ENCODE measurements at places on chromosomes 1 and 21.

DNA sequence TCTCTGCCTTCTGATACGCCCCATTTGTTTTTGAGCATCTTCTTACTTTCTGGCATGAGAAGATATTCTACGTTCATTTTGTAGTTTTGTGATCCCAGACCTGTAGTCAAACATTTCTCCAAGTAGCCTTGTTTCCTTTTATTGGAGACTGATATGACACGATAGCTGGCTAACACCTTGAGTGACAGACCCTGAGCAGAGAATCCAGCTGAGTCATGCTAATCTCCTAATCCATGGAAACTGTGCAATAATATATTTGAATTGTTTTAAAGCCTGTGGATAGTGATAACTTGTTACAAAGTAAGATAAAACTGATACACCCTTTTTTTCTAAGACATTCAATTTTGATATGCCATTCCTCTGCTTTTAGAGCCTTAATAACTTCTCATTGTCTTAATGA lies 1.2 kb upstream of the IFI44L start:
- DNase-seq, result no peak

DNA sequence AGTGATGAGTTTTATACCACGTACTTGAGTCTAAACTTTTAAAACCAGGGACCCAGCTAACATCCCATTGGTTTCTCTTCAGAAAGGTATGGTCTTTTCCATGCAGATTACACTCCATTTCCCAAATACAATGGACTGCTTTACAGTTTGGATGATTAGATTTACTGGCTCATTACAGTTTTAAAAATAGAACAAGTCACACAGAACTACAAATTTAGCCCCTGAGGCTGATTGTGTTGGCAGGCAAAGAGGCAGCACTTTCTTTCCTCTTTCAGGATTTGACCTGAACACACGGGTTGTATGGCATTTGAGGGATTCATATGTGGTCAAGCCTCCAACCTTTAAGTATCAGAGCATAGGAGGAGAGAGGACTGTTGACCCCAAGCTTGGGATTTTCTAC lies 21.8 kb upstream of the VTCN1 start:
- DNase-seq, result no peak

DNA sequence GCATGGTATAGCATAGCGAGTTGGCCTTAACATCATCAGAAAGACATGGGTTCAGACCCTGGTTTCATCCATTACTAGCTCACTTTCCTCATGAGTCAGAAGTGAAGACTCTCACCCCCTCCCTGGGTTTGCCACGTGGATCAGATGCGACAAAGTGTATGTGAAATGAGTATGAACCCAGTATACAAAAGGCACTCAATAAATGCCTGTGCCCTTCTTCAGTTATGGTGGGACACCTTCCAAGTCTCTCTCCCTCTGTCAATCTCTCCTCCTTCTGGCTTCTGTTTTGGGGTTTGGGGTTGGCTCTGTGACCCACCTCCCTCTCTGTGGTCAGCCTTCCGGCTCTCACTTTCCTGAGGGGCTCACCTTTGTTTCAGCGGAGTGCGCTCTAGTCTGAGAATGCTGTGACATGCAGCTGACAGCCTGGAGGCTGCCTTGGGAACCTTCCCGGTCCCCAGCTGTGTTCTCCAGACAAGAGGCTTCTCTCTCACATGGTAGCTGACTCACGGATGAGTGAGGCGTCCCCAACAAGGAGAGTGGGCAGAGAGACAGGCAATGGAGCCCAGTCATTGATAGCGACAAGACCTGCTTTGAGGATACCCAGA lies 155.0 kb upstream of the EDN2 start:
- DNase-seq, result no peak

- DNase-seq, result no peak
These were observed 108.2 kb downstream of the LTN1 start for GRCh38 chr21:28884481-28884880.

DNA sequence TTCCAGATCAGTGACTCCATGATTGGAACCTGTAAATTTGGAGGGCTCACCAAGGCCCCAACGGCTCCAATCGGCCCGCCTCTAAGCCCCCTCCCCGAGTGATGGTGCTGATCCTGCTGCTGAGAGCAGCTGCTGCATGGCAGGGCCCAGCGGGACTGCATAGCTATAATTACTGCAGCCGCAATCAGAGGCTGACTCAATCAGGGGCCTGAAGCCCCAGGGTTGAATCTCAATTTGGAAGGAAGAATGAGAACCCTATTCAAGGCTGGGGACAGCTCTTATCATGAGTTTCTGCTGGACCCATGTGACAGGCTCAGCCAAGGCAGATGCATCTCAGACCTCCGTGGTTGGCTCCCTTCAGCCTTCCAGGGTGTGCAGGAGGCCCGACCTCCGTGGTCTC lies 42.8 kb upstream of the MAGOH start:
- DNase-seq, result no peak

DNA sequence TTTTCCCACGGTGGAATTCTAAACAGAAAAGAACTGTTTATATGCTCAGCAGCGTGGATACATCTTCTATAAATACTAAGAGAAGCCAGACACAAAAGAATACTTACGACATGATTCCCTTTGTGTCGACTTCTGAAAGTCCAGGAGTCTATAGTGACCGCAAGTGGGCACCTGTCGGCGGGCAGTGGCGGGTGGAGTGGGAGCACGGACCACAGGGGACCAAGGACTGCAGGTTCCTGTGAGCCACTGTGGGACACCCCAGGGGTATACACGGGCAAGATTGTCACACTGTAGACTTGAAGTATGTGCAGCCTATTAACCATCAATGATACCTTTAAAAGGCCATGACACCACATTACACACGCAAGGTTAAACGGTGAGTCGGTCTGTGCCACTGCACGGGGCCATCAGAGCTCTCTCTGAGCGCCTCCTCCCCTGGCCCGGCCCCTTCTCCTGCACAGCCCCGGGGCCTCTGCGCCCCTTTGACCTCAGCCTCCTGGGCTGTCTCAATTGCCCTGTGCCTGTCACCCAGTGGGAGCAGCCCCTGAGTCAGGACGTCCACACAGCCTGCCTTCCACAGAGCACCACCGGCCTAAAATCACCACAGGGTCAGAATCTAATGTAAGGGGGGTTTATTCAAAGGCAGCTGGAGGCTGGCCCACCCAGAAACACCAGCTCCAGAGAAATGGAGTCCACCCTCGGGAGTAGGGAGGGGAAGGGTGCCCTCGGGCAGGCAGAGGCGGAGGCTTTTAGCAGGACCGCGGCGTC lies 90.0 kb upstream of the COL6A1 start:
- no peak for DNase-seq

GRCh38 chr1:238409191-238409850 lies 518.6 kb upstream of the ZP4 start:
- no peak for DNase-seq

DNA sequence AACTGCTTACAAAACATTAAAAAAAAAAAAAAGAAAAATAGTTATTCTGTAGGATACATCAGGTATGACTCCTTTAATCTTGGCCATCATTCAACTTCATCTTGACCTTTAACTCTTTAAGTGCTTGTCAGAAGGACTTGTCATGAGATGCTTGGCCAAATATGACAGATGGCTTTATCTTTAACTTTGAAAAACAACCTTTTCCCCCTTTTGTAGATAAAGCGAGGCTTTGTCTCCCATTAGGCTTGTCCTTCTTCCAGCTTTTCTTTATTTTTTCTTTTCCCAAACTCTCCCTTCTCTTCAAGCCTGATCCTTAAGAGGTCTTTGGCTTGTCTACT lies 2.3 kb downstream of the SRSF10 start:
- DNase-seq, result no peak

DNA sequence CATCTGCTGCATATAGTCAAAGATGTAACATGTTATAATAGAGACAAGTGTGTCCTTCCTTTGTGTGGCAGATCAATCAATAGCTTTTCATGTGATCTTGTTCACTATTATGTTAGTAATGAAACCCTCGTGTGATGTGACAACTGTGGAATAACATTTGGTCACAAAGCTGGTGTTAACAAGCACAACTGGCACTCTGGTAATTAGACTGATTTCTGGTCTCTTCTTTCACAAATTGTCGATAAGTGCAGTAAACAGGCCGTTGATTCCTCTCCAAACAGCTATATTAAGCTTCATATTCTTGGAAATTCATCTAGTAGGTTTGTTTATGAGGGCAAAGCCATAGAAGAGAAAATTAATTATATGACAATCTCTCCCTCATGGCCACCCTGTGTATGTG lies 616.7 kb upstream of the PTBP2 start:
- DNase-seq, result no peak

DNA sequence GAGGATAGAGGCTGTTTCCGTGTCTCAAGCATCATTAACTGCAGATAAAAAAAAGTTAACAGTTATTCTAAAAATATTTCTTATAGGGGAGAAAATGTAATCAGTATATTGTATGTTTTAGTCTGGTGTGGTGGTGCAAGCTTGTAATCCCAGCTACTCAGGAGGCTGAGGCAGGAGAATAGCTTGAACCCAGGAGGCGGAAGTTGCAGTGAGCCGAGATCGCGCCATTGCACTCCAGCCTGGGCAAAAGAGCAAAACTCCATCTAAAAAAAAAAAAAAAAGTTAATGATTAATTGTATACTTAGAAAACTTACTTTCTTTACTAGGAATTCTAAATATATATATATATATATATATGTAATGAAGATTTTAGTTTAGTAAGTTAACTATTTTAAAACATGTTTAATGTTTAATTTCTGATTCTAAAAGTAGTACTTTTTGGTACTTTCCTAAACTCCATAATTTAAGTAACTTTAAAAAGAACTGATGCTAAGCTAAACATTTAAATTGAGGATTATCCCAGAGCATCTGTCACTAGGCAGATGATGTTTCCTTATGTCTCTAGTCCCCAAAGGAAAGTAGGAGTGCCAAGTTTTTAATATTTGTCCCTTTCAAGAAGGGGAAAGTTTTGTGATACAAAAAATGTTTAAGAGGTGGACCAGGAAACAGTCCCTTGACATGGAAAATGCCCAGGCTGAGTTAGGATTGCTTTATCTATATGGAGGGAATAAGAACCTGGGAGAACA lies 66.3 kb downstream of the DYRK1A start:
- DNase-seq, result no peak

GRCh38 chr1:7449750-7450149 lies 321.3 kb upstream of the VAMP3 start:
- no peak for DNase-seq

- no peak for DNase-seq
These were observed 325.6 kb downstream of the RRAGC start for GRCh38 chr1:38533772-38534472.

- no peak for DNase-seq
These were observed 116.2 kb upstream of the KCNK1 start for GRCh38 chr1:233497679-233498078.

DNA sequence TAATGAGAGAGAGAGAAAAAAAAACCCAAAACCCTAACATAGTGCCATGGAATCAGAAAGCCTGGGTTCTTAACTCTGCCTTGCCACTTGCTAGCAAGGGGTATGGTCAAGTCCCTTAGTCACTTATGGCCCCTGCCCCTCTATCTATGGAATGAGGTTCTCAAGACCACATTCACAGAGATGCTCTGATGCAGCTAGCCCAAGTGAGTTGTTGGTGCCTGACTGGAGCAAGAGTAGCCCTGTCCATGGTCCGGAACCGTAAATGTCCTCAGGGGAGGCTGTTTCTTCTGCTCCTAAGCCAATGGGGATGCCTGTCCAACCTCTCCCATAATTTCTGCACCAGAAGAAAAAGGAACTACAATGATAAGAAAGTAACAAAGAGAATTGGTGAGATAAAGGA lies 56.8 kb downstream of the CSMD2 start:
- DNase-seq, result no peak

GRCh38 chr1:169491845-169492281 lies 6.1 kb upstream of the SLC19A2 start:
- no peak for DNase-seq

DNA sequence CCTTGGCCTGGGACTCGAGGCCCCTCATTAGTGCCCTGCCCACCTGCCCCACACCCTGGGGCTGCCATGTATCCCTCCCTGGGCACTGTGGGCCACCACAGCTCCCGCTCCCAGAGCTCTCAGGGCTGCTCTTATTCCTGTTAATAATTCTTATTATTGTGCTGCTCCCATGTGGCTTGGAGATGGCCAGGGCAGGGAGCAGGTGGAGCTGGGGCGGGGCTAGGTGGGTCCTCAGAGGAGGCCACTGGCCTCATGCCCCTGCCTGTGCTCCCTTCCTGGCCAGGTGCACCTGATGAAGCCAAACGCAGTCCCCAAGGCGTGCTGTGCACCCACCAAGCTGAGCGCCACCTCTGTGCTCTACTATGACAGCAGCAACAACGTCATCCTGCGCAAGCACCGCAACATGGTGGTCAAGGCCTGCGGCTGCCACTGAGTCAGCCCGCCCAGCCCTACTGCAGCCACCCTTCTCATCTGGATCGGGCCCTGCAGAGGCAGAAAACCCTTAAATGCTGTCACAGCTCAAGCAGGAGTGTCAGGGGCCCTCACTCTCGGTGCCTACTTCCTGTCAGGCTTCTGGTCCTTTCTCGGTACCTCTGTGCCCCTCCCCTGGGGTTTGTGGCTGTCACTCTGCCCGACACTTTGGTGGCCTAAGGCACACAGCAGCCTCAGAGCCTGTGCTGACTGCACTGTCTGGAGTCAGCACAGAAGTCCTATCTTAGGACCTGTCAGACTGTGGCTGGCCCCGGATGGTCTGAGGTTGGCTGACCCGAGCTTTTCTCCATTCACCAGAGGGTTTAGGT lies 34.1 kb downstream of the BMP8A start:
- no peak for DNase-seq

- no peak for DNase-seq
These were observed 4.4 kb downstream of the TACSTD2 start for GRCh38 chr1:58572690-58573089.

DNA sequence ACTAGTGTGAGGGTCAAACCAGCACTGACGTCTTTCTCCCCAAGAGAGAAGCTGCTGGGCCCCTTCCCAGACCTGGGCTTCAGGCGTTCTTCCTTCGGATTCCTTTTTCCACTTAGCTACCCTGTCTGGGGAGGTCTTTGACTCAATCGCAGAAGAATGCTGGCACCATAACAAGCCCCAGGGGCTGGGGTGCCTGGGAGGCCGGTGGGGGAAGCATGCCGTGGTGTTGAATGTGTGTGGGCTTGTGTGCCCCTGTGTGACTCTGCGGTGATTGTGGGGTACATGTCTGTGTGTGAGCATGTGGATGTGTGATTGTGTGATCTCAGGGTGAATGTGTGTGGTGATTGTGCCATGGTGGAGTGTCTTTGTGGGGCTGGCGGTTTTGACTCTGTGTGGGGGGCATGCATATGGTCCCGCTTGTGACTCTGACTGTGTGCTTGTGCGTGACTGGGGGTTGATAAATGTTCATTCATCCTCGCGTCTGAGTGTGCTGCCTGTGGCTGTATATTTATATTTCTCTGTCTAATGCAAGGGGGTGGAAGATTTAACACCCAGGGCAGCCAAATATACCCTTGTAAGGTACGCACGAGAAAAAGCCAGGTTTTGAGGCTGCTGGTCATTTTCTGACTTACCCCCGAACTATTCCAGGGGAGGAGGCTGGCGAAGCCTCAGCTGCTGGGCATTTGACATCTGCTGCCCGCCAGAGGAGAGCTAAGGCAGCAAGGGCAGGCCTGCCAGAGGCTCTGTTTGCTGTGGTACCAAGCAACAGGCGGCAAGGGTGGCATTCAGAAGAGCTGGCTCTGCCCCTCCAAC lies 1.1 kb upstream of the SYNC start:
- no peak for DNase-seq

DNA sequence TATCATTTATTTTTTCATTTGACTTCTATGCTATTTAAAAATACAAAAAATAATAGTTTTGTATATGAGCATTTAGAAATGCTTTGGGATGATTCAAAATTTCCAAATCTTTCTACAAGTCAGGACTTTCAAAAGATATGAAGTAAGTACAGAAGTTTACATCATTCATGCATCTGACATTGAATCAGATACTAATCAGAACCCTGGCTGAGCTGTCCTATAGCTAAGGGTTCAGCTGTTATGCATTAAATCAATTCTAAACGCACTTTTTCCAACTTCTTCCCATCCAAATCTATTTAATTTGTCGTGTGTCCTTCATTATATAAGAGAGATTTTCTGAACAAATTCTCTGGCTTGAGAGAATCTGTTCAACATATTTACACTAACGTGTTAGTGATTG lies 779.4 kb downstream of the LTN1 start:
- DNase-seq, result no peak
